ENCODE measurements at places on chromosomes 12 and 14.

- no peak for DNase-seq
Measured at GRCh38 chr12:127819056-127819455, 447.9 kb upstream of the TMEM132C start.

GRCh38 chr12:121858662-121859572 lies at the start of gene HPD:
Gene HPD, minus strand, starts transcription at chr12:121858859. Its CDS starts 36 bp downstream, at chr12:121858823.
- DNase-seq, result no peak

DNA sequence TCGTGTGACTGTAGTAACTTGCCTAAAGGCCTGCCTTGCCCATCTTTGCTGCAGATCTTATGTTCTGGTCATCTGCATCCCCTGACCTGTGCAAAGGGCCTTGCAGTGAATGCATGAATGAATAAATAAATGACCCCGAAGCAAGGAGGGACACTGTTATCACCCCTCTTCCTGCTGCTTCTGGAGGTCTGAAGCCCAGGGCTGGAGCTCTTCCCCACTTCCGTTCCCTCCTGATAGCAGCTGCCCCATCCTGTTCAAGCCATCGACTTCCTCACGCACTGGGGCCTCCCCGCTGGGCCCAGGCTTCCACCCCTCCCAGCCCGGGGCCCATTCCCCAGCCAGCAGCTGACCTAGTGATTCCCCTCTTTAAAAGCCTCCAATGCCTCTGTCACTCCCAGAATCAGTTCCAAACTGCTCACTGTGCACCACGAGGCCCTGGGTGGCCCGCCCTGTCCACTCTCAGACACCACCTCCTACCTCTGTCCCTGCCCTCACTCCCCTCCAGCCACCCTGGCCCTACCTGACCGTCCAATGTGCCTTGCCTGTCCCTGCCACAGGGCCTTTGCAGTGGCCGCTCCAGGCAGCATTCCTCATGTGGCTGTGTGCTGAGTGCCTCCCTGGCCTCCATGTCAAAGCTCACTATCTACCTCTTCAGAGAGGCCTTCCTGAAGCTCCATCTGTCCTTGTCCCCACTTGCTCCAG lies 78.6 kb downstream of the SCARB1 start:
- DNase-seq, result no peak

DNA sequence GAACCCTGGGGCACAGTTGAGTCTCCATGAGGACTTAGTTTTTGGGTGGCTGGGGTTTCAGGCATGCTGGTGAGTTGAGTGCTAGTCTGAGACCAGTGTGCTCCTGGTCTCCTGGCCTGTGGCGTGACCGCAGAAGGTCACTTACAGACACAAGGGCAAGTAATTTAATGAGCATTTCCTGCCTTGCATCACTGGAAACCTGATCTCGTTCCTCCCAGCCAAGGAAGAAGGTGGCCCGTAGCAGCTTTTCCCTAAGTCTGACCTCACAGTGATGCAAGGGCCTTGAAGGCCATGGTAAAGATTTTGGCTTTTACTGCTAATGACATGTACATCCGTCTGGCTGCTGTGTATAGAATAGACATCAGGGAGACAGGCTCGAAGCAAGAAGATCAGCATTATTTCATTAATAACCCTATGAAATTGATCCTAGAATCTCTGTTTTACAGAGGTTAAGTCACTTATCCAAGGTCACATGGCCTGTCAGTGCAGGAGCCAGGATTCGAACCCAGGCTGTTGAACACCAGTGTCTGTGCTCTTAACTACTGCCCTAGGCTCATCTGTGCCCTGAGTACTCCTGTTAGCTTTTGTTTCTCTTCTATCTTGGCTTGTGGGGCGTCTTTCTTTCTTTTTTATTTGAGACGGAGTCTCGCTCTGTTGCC lies 4.6 kb downstream of the TMEM120B start:
- no peak for DNase-seq

DNA sequence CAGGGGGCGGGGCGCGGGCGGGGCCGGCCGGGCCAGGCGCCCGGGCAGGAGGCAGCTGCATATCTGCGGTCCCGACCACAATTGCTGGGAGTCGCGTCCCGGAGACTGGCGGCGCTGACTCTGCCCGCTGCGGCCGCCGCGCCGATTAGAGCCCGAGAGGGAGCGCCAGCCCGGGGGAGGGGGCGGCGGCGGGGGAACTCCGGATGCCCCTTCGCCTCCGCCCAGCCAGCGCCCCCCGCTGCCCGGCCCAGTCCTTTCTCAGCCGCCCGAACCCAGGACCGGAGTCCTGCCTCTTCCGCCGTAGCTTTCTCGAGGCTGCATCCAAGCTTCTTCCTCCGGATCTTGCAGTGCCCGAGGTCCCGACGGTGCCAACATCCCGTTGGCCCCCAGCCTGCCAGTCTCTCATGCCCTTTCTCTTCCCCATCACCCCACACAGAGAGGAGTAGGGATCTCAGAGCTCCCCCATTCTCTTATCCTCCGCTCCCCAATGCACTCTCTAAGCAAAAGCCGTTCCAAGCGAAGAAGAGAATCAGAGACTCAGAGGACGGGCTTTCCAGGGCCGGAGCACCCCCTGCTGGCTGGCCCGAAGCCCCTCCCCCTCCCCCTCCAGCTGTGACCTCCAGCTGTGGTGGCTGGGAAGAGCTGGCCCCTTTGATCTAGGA lies 8.8 kb upstream of the SP7 start:
- DNase-seq, result peak; percentile 76

GRCh38 chr12:118827606-118828005 lies 153.7 kb upstream of the SRRM4 start:
- no peak for DNase-seq

DNA sequence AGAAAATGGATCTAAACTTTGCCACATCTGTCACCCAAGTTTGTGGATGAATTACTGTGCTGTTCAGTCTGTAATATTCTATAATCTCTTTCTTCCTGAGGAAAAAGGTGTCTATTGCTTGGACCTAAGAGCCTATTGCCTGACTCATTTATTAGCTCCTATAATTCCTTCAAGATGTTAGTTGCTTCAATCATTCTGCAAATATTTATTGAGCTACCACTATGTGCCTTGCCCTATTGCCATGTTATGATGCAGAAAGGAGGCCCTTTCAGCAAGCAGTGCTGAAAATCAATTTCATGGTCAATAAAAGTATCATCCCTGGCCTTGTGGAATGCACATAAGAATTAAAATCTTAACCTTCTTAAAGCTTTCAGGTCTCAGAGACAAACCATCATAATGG lies 113.6 kb downstream of the CCER1 start:
- no peak for DNase-seq

Data from activated naive CD4-positive, alpha-beta T cell treated with Interleukin-2 at 50 U/mL for 16 hours (primary cell).